Stimulated activated CD4-positive, alpha-beta T cell treated with anti-CD3 and anti-CD28 coated beads, Interleukin-15, amount 100 ng/mL, for 24 hours (primary cell): ENCODE measurements at places on chromosomes 6 and 20.

- no peak for DNase-seq
Observed at GRCh38 chr6:163694072-163694471, 279.6 kb downstream of the QKI start.

DNA sequence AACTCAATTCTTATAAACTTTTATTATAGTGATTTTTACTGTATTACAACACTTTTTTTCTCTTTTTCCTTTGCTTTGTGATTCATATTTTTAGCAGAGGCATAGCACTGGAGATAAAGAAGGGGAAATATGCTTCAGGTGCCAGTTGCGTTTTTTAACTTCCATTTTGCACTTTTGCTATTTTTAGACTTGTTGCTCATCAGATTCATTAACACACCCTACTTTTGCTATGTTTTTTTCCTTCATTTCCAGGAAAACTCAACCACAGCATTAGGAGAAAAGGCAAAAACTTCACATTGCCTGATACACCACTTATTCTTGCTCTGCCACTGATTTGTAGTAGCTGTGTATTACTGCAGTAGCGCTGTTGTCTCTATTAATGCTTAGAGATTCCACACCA is 8.0 kb upstream of the TMEM30A start:
- DNase-seq = no peak

GRCh38 chr6:5280920-5281319 is 19.6 kb downstream of the FARS2 start:
- no peak for DNase-seq

DNA sequence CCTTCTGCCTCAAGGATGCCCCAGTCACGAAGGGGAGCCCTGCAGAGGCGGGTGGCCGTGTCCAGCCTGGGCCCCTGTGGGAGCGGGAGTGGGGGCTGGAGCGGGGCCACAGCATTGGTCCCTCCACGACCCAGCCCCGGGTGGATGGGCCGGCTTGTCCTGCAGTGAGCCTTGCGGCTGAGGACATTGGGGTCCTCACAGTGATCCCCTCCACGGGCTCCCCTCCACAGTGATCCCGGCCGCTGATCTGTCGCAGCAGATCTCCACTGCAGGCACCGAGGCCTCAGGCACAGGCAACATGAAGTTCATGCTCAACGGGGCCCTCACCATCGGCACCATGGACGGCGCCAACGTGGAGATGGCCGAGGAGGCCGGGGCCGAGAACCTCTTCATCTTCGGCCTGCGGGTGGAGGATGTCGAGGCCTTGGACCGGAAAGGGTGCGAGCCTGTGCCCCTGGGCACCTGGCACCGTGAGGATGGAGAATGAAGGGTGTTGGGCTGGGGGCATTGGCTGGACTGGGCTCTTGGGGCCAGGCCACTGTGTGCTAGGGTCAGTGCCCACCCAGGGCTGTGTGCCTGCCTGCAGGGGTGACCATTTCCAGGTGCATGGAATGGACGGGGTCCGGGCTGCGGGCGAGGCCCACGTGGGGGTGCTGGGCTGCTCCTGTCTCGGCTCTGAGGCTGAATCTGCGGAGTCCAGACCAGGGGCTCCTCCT is 44.4 kb downstream of the PYGB start:
- no peak for DNase-seq

DNA sequence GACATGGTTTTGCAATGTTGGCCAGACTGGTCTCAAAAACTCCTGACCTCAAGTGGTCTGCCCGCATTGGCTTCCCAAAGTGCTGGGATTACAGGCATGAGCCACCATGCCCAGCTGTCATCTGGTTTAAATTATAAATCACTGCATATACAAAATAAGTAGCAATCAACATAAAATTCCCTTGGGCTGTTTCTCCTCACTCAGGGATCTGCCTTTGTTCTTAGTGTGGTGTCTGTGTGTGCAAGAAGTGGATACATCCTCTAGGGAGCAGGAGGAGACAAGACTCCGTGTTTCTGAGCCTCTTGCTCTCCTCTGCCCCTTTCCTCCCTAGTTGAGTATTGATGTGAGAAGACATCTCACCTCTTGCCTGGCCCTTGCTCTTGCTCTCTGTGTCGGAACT is 65.2 kb upstream of the ADGRF4 start:
- DNase-seq = no peak

DNA sequence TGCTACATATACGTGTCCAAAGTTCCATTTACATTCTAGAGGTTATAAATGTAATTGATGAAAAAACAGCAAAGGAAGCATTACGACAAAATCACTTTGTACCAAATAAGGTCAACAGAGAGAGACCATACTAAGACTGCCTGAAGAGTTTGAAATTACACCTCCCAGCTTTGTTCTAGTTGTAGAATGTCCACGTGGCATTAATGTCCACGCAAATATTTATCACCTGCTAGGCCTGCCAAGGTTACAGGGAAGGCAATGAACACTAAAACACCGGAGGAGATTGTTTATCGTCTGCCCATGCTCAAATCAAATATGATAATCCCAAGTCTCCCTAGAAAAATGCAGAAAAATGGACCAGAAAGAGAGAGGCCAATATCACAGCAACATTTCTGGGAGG is 6.2 kb downstream of the RALGAPA2 start:
- no peak for DNase-seq

DNA sequence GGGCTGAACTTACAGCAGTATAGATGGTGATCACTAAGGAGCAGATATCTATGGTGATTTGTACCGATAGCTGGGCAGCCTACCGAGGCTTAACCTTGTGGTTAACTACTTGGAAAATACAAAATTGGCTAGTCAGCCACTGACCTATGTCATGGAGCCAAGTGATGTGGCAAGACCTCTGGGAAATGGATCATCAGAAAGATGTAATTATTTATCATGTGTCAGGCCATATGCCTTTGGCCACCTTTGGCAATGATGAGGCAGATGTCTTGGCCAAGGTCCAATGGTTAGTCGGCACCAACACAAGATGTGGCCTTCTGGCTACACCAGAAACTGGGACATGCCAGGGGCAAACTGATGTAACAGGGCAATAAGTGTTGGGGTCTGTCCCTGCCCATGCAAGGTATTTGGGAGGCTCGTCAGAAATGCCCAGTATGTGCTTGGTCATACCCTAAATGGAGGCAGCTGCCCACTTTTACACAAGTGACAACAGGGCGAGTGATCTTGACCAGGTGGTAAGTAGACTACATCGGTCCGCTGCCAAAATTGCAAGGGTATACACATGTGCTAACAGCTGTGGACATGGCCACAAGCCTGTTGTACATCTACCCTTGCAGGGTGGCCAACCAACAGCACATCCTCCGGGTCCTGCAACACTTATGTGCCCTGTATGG is 30.1 kb downstream of the HDDC2 start:
- DNase-seq = no peak

GRCh38 chr20:61557621-61558020 is 305.6 kb downstream of the CDH4 start:
- DNase-seq = no peak

DNA sequence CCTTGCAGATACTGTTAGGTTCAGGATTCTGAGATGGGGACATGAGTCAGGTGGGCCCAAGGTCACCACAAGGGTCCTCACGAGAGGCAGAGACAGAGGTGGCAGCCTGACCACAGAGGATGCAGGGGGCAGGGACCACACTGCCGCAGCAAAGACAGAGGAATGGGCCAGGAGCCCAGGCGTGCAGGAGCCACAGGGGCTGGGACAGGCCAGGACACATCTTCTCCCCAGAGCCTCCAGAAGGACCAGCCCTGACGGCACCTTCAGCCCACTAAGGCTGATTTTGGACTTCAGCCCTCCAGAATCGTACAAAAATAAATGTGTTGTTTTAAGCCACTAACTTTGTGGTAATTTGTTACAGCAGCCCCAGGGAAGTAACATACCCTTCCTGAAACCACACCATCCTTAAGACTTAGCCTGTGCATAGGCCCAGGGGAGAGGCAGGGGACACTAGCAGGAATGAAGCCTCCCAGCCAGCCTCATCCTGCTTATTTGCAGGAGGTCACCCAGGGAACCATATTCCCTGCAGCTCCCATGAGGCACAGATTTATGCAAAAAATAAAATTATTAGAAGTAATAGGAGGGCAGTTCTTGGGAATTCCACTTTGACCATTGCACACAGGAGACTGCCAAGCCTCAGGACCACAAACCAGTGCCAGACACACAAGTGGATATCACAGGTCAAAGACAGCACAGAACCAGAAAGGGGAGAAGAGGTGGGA is 119.3 kb upstream of the CST7 start:
- DNase-seq = no peak

DNA sequence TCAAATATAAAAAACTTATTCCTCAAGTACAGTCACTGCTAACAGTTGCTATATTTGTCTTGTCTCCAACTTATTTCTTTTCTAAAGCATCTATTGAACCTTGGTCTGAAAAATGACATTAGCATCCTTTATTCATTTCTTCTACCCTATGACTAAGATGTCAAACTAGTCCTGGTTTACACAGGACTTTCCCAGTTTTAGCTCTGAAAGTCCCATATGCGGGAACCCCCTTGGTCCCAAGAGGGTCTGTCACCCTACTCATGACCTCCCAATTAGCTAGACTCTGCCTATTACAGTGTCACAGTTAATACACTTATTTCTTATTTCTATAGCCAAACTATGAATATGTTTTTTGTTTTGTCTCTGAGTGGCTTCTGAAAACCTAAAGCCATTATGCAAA is 37.1 kb downstream of the PLEKHG1 start:
- no peak for DNase-seq

DNA sequence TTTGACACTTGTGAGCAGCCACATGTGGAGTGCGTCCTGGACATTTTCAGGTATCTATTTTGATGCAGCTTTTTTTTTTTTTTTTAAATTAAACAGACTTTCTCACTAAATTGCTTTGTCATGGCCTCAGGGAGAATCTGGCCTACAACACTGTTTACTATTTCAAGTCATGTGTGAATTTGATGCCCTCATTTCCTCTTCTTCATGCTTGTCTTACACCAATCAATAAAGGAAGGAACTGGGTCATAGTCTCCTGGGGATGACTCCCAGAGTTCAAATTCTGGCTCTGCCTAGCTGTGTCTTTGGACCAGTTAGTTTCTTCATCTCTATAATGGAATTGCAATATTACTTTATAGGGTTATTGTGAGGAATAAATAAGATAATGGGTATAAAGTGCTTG is 554.1 kb downstream of the PRKN start:
- no peak for DNase-seq

DNA sequence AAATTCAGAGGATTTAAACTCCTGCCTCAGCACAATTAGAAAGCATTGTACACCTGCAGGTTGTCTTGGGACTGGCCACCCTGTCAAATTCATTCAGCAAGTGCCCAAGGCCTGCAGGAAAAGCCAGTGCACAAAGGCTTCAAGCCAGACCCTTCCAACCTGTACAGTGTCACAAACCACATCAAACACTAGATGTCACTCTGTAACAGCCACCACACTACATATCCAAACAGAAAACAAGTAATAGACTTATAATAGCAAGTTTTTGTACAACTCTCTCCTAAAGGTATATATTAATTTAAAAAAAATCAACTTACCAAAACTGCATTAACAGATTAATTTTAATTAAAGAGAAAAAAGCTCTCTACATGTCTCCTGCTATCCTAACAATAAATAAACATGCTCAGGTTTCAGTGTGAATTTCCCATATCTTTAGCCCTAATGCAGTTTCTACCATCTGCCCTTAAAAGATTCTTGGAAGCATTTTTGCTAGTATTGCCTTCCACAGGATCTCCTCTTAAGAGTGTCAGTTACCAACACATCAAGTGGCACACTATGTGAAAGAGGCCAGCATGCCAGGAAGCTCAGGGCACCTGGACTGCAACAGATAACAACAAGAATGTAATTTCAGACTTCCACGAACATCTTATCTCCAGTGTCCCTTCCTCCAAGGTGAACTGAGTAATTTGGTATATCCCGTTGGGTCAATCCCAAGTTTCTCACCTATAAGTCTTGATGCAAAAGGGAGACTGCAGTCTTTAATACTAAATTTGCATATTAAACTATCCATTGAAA is 47.5 kb downstream of the RALGAPA2 start:
- no peak for DNase-seq

GRCh38 chr6:11264100-11264499 is 31.6 kb upstream of the NEDD9 start:
- peak; percentile 8 for DNase-seq
